ENCODE measurements at places on chromosomes 3 and 15.
A peak's percentile ranks its signal among the peaks of the same experiment; 100 is the strongest.

DNA sequence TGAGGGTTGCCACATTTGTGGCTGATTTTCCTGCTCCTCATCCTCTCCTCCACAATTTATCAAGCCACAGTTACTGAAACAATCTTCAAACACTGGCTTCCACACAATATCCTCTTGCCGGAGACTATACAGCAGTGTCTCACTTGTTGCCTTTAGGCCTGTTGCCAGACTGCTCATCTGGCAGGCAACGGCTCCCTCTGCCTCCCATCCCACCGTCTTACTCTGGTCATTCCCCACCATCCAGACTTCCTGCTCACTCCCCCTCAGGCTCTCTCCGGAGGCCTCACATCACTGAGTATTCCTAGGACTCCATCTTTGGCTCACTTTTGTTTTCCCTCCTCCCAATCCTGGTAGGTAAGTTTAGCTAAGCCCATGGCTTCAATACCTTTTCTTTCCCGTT, 301.9 kb downstream of the IL20RB start:
- DNase-seq: no peak

- no peak for DNase-seq
These were observed 493.6 kb upstream of the AGTR1 start for GRCh38 chr3:148204131-148204530.

- DNase-seq: no peak
These were observed 31.9 kb downstream of the RAB8B start for GRCh38 chr15:63221346-63221745.

DNA sequence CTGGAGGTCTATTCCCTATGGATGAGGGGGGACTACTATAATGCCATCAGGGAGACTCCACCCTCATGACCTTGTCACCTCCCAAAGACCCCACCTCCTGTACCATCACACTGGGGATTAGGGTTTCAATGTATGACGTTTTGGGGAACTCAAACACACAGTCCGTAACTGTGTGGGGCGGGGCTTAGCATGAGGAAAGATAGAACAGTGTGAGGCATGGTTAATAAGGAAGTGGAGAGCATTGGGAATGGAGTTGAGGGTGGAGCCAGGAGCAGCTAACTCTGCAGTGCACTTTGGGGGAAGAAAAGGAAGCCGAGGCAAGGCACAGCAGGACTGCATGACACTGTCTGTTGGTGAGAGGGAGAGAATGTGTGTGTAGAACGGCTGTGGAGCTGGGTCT, 90.9 kb upstream of the AGBL1 start:
- DNase-seq: no peak

DNA sequence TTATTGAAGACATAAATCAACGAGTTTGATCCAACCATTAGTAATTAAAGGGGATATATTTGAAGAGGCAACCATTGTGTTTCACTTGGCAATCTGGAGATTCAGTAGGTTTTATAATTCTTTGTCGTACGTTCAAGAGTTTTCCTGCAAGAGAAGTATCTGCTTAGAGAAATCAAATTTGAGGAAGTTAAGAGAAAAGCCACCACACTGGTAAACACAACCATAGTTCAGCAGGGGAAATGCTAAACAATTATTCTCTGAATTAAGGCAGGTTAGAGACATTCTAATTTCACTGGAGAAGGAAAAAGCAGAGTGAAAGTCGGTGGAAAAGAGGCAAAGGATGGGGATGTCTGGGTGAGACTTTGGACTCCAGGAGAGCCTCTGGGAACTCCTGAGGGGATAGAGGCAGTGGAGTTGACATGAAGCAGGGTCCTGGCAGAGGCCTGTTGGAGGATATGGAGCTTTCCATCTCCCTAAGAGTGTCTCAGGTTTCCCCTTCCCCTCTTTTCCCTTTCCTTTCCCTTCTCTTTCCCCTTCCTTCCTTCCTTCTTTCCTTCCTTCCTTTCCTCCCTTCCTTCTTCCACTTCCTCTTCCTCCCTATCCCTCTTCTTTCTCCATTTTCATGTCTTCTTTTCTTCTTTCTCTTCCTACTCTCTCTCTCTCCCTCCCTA, 26.5 kb downstream of the SPINK8 start:
- DNase-seq: no peak

DNA sequence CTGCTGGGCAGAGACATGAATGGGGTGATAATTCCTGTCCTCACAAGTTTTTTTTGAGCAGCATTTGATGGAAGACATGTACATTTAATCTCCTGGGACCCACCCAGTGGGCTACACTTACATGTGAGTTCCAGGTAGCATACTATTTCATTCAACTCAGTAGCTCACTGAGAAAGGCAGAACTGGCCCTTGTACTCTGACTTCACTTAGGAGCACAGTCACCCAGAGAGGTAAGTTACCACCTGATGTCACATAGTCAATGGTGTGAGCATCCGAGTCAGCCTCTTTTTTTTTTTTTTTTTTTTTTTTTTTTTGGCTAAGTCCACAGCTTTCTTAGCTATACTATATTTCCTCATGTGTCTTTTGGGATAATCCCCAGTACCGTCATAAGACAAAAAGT, 32.7 kb upstream of the MCTP2 start:
- no peak for DNase-seq

DNA sequence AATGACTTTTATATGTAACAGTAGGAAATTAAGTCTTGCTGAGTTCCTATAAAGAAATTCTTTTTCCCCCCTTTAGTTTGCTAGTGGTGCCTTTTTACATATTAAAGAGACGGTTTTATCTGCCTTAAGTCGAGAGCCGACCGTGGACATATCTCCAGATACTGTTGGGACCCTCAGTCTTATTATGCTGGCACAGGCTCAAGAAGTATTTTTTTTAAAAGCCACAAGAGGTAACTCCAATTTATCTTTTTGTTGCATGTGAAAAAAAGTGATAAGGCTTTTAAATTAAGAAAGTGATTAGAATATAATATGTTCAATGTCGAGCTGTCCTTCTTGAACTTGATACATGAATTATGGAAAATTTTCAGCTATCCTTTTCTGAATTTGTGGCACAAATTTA, 26.7 kb downstream of the PDCD6IP start:
- DNase-seq: no peak

- no peak for DNase-seq
These were observed 11.3 kb downstream of the SHQ1 start for GRCh38 chr3:72836923-72837322.

- no peak for DNase-seq
These were observed 166.8 kb downstream of the NTRK3 start for GRCh38 chr15:88089731-88090130.

- DNase-seq: no peak
These were observed 7.0 kb downstream of the ADIPOQ start for GRCh38 chr3:186849374-186849975.

DNA sequence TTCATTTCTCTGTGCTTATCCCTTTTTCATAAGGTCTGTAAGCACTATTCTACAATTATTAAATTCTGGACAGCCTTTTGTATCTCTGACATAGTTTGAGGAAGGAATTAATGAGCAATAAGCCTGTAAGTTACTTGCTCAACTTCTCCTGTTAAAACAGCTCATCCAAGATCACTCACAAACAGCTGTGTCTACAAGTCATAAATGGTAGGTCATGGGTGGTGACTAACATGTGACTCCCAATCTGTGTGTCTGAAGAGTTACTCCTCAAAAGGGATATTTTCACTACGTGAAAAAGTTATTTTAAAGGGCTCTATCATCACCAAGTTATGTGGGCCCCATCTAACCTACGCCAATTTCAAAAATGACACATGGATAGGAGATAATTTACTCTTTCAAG, 145.2 kb upstream of the CBLB start:
- DNase-seq: no peak

- peak; percentile 16 for DNase-seq
These were observed 34.3 kb downstream of the ZMAT3 start for GRCh38 chr3:179037351-179037750.

GRCh38 chr3:37723585-37723984, 138.1 kb upstream of the CTDSPL start:
- DNase-seq: no peak

DNA sequence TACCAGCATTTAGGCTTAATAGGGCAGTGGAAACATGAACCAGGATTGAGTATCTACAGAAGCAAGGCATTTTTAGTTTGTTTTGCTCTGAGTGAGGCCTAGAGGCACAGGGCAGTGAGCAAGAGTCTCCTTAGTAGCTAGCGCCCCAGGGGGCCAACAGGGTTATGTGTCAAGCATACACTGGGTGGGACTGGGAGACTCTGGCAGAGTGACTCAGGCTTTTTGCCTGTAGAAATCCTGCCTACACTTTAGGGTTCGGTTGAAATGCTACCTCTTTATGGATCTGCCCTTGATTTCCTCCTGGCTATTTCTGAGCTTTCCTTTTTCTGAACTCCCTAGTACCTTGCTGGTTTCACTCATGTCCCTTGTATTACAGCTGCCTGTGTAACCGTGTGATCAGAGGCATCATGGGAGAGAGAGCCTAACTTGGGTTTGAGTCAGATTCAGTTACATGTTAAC, 72.2 kb downstream of the TOP2B start:
- no peak for DNase-seq

DNA sequence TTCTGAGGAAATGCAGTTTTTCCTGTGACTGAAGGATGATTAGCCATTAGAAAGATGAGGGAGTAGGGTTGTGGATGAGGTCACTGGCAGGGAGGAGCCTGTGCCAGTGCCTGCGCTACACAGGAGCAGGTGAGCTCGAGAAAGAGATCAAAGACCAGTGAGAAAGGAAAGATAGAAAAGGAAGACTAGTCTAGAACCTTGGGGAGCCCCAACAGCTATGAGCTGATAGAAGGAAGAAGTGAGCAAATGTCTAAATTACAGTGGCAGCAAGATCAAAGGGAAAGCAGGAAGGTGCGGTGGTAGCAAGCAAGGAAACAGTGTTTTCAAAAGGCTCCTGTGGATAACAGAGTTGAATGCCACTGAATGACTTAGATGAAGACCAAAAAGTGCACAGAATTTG, 39.6 kb downstream of the LNP1 start:
- no peak for DNase-seq

DNA sequence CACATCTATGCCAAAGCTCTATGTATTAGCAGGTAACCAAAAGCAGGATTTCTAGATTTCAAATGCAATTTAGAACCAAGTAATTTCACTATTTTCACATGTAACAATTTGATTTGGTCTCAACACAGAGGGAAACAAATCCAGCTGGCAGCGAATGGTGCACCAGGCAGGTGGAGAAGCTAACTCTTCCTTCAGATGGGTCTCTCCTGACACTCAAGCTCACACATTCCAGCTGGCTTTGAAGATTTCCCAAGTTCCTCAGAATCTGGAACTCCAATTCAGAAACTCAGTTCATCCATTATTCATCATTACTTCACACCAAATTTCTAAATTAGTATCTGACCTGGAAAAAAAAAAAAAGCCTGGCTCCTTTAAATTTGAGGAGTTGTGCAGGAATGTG, 318.1 kb upstream of the NECTIN3 start:
- DNase-seq: no peak

DNA sequence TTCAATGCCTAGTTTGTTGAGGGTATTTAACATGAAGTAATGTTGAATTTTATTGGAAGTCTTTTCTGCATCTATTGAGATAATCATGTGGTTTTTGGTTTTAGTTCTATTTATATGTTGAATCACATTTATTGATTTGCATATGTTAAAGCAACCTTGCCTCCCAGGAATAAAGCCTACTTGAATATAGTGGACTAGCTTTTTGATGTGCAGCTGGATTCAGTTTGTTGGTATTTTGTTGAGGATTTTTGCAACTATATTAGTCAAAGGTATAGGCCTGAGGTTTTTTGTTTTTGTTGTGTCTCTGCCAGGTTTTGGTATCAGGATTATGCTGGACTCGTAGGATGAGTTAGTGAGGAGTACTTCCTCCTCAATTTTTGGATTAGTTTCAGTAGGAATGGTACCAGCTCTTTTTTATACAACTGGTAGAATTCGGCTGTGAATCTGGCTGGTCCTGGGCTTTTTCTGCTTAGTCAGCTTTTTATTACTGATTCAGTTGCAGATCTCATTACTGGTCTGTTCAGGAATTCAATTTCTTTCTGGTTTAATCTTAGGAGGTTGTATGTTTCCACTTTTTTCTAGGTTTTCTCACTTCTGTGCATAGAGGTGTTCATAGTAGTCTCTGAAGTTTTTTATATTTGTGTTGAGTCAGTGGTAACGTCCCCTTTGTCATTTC, 209.8 kb upstream of the RBMS3 start:
- no peak for DNase-seq

- no peak for DNase-seq
These were observed 68.8 kb upstream of the GLCE start for GRCh38 chr15:69091654-69092053.

- DNase-seq: no peak
These were observed 105.9 kb downstream of the TPRG1 start for GRCh38 chr3:189277711-189278110.

GRCh38 chr3:59756934-59757333, 707.1 kb upstream of the CFAP20DC start:
- DNase-seq: no peak

DNA sequence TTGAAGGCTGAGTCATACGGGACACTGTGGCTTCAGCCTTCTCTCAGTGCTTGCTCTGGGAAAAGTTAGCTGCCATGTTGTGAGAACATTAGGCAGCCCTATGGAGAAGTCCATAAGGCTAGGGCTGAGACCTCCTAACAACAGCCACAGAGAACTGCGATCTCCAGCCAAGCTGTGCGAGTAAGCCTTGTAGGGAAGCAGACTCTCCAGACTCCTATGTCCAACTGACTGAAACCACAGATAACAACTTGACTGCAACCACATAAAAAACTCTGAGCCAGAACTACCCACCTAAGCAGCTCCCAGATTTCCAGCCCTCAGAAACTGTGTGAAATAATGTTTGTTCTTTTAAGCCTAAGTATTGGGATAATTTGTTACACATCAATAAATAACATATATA, 40.7 kb downstream of the DENND6A start:
- DNase-seq: no peak

DNA sequence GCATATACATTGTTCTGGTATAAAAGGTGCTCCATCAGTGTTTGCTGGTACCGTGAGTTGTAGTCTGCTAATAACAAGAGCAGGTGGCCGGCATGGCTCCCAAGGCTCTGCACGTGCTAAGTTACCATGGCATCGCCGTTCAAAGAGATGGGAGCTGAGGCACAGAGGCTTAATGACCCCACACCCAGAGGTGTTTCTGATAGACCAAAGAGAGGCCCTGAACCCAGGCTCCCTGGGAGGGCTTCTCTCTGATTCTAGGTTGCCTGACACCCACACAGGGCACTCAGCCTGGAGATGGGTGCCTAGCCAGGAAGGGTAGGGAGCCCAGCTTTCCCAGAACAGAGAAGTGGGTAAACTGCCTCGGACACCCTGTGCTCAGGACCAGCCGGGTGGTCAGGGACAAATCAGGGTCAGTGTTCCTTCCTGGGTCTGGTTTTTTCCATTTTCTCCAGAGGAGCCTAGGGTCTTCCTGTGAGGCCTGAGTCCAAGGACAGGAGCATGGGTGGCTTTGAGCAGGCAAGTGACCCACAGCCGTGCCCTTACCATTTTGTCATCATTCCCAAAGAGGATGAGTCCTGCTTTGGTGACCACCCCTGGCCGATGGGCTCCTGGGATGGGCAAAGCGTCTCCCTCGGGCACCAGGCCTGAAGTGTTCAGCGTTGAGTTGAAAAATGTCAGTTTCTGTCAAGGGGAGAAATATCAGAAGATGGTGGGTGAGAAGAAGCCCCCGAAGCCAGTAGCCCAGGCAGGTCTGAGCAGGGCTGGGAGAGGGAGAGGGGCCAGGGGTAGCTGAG, 27.3 kb downstream of the ALDH1L1 start:
- no peak for DNase-seq

- no peak for DNase-seq
These were observed 753 bp downstream of the INAFM2 start for GRCh38 chr15:40323953-40324937.

Data from effector CD4-positive, alpha-beta T cell (primary cell).